ENCODE measurements at places on chromosomes 5 and 9. TPM values are rescaled to one million over a fixed set of nuclear protein-coding genes. Genes with fewer than 3 reads are reported as not detected.

The SERF1A gene
- total RNA-seq = 4.9 TPM

The KCNIP1 gene
- not detected for total RNA-seq

The ARSI gene
- not detected for total RNA-seq

The DOK3 gene
- total RNA-seq = 14.9 TPM

The SLC25A2 gene
- total RNA-seq = not detected

The LCN1 gene
- not detected for total RNA-seq

The RANBP6 gene
- total RNA-seq = 21.1 TPM

The EPB41L4B gene
- total RNA-seq = not detected

GRCh38 chr5:55338810-55339243, 31.0 kb downstream of the MTREX start:
- DNase-seq = no peak

- DNase-seq = no peak
Measured at GRCh38 chr9:33443464-33444154, 3.8 kb downstream of the AQP3 start.

- no peak for DNase-seq
Measured at GRCh38 chr5:162091336-162091735, 23.8 kb downstream of the GABRG2 start.

- no peak for DNase-seq
Measured at GRCh38 chr9:107443786-107444185, 45.8 kb downstream of the KLF4 start.

- no peak for DNase-seq
Measured at GRCh38 chr5:176466245-176466871, 18.2 kb downstream of the FAF2 start.

- no peak for DNase-seq
Measured at GRCh38 chr9:74172874-74173273, 324.3 kb upstream of the RORB start.

DNA sequence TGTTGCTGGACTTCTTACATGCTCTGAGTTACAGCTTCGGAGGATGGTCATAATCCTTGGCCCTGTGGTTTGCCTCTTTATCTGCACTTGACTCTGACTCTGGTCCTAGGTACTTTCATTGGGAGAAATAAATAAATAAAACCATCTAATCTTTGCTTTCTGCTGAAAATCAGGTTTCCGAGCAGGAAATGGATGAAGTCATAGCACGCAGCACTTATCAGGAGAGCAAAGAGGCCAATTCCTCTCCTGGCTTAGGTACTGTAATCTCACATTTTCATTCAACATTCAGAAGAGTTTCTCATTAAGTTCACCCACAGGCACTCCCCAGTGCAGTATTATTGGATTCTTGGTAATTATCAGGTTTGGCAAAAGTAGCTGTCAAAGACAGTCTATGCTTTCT, 104.7 kb downstream of the GOLPH3 start:
- DNase-seq = no peak

GRCh38 chr5:757346-757930, 27.1 kb downstream of the ZDHHC11B start:
- no peak for DNase-seq

GRCh38 chr5:18652404-18653215, 1018.4 kb downstream of the TAF11L14 start:
- DNase-seq = no peak

- DNase-seq = no peak
Measured at GRCh38 chr5:110297152-110297670, 429.3 kb downstream of the TMEM232 start.

DNA sequence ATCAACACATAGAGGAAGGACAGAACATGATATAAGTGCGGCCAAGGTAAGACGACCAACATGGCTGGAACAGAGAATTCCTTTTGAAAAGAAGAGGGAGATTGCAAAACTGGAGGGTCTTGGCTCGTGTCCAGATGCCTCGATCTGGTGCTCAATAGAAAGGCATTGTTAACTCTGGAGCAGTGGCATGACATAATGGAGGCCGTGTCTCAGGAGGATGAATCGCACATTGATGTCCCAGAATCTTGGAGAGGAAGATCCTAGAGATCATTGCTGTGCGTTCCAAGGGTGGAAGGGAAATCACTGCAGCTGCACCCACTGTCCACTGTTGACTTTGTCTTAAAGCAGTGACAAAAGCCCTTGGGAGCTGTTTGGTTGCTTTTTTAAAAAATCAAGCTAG, 30.9 kb downstream of the GRAMD2B start:
- no peak for DNase-seq

DNA sequence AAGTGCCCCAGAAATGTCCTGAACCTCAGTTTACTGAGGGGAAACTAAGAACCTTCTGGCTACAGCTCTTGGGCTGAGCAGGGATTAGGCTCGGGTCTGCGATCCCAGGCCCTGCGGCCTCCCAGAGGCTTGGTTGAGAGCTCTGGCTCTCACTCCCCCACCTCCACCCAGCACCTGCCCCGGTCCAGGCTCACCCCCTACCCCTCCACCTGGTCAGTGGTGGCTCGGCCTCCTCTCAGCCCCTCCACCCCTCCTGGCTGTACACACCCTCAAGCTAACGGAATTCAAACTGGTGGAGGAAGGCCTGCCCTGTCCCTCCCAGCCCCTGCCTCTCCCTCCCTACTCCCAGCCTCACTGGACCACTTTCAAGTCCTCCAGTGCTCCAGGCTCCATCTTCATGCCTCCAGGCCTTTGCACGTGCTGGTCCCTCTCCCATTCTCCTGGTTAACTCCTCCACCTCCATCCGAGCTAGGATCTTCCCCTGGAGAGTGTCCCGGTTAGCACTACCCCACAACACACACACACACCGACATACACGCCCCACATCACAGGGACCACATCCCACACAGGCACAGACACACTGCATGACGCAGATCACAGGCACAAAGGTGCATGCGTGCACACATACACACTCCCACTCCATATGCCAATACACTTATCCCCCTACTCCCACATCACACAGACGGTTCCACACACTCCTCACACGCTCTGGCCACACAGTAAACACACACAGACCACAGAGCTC, 130.9 kb downstream of the C9orf50 start:
- peak; percentile 46 for DNase-seq

- DNase-seq = no peak
Measured at GRCh38 chr9:127360250-127360649, 36.7 kb upstream of the SLC2A8 start.

DNA sequence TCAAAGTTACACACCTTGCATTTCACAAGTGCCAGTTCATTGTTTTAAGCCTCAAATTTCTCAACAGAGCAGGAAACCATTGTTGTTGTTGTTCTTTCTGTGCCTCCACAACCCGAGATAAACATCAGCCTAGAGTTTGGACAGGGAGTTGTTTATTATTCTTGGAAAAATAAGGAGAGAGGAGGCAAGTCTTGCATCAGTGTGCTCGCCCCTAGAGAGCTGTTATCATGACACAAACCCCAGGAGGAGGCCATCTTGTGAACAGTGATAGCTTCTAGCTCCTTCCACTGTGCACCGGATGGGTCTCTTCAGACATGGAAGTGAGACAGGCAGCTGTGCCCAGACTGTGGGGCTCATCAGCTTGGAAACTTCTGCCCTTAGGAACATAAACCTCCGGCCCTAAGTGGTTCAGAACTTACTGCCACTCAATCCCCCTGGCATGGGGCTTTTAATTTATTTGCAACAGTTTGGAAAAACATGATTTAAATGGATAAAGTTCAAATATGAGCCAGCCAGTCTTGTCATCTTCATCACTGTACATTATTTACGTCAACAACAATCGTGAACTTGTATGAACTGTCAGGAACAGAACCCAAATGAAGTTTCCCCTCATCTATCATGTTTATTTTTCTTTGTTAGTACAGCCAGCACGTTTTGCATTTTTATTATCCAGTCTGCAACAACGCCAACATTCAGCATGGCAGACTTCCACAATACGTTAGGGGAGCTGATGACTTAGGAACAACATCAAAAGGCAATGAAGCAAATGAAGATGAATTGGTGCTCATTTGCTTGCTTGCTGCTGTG, 181.7 kb upstream of the S1PR3 start:
- DNase-seq = no peak

Data from activated naive CD4-positive, alpha-beta T cell treated with anti-CD3 and anti-CD28 coated beads, Interleukin-2, amount 50 U/mL, for 72 hours (primary cell).